CD4-positive, alpha-beta T cell treated with Interleukin-6 for 4 hours (primary cell): ENCODE measurements at places on chromosomes 16 and 17.

DNA sequence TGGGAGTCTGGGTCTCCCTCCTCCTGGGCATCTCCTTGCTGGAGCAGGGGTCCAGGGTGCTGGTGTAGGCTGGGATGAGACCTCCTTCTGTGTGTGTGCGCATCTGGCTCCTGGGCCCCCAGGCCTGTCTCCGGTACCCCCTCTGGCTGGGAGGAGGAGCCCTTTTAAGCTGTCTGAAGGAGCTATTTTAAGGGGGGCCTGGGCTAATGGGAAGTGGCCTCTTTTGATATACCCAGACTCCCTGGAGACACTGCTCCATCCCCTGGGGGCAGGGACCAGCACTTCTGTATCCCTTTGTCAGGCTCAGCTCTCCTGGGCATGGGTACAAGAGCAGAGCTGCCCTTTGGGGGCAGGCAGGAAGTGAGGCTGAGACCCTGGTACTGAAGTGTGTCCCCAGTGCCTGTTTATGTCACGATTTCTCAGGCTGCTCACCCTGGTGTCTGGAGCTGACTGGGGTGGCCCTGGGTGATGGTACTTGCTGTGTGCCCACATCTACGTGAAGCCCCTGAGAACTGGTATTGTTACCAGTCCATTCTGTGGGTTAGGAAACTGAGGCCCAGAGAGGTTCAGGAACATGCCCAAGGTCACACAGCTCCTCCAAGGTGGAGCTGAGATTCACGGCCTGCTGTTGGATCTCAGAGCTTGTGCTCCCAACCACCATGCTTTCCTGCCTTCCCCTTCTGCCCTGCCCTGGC lies 6.5 kb downstream of the ADCY7 start:
- DNase-seq, result no peak

DNA sequence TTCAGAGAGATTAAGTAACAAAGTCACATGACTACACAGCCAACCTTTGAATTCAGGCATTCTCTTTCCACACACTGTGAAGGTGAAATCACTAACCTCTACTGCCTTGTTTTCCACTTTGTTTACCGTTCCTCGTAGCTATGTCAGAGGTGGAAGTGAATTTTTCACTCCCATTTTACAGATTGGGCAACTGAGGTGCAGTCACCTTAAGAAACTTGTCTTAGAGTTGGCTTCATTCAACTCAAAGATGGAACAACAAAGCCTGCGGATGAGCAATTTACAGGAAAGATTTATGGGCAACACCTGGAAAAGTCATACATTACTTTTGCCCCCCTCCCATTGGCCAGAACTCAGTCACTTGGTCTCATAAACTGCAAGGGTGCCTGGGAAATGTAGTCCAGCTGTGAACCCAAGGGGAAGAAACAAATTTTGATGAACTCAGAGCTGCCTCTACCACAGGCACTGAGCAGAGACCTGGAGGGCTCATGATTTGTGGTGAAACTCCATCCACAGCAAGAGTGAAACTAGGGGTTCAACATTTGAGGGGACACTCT lies 784.6 kb upstream of the EEF2KMT start:
- DNase-seq, result no peak

- peak; percentile 79 for DNase-seq
These were observed 23.8 kb downstream of the SPHK1 start for GRCh38 chr17:76408037-76408849.

DNA sequence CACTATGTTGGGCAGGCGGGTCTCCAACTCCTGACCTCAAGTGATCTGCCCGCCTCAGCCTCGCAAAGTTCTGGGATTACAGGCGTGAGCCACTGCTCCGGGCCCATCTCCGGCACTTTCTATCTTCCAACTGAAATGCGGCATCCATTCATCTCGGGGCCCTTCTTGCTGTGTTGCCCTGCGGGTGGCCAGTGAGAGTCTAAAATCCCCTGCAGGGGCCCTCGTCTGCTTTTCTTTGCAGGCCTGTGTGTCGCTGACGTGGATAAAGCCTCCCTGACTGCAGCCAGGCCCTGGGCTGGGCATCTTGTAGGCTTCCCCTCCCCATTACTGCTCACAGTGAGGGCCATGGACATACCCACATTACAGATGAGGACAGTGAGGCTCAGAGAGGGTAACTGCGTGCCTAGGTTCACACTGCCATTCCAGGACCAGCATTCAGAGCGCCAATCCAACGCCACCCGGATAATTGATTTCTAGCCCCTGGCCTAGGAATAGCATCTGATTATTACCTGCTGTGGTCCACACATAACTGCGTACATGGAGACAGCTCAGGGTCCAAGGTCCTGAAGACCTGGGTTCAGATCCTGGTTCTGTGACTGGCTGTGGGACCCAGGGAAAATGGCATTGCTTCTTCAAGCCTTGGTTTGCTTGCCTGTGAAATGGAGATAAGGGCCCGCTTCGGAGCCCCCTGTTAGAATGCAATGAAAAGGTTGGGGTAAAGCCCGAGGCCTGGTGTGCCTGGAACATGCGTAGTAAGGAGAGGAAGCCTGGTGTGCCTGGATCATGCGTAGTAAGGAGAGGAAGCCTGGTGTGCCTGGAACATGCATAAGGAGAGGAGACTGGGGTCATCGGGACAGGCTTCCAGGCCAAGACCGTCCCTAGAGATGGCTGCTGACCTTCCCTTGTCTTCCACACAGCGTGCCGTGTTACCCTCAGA lies 25.0 kb downstream of the CRISPLD2 start:
- DNase-seq, result no peak

GRCh38 chr16:73050201-73051099 lies 2.5 kb upstream of the ZFHX3 start:
- no peak for DNase-seq
